SK-N-DZ (cell line): ENCODE measurements at places on chromosomes 3 and 15.
A peak's percentile ranks its signal among the peaks of the same experiment; 100 is the strongest.

DNA sequence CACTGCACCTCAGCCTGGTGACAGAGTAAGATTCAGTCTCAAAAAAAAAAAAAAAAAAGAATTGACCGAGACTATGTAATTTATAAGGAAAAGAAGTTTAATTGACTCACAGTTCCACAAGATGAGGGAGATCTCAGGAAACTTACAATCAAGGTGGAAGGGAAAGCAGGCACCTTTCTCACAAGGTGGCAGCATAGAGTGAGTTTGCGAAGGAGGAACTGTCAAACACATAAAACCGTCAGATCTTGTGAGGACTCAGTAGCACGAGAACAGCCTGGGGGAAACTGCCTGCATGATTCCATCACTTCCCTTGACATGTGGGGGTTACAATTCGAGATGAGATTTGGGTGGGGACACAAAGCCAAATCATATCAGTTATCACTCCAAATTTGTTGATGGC is 380.9 kb downstream of the EDEM1 start:
- no peak for DNase-seq

DNA sequence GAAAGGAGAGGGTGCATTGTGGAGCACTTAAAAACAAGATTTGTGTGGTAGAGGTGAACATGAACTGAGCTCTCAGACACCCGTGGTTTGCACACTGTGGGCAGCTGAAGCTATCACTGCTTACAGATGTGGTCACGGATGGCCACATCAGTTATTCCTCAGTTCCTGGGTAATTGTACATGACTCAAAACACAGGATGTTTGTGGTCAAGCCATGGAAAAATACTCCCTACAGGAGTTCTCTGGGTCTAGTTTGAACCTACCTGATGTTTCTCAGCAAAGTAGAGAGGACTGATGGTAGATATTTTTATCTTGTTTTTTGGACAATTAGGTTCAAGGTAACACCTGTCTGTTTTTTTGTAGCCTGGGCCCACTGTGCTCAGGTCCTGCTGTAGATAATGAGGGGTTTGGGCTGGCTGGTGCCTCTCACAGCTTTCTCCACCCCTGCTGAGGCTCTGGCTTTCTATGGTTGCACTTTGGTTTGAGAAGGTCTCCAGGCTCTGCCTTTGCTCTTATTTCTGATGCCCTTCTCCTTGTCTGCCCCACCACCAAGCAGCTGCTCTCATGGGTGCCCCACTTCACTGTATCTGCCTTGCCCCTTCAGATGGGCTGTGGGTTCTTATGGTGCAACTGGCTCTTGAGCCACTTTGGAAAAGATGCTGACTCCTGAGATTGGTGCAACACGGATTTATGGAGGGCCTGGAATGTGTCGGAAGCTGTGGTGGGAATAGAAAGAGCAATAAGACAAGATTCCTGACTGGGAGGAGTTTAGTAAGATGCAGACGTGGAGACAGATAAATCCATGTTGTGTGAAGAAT is 40.1 kb downstream of the CDCP1 start:
- DNase-seq: no peak

DNA sequence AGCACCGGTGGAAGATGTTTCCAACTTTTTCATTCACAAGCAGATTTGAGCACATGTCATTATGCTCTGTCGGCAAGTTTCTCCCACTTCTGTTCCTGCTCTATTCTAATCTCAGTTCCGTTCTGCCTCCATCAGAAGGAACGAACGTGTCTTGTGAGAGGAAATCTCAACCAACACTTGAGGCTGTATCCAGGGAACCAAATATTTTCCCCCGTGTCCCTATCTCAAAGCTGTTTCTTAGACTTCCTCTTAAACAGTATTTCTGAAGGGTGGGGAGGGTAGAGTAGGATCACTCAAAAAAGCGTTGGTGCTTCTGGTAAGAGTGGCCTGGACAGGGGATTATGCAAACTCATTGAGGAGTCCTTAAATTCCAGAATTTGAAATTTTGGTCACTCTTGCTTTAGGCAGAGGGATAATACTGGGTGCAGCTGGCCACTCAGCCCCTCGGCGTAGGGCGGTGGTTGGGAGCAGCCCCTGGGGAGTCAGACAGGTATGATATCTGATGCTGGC is 54.9 kb downstream of the FRMD4B start:
- no peak for DNase-seq

DNA sequence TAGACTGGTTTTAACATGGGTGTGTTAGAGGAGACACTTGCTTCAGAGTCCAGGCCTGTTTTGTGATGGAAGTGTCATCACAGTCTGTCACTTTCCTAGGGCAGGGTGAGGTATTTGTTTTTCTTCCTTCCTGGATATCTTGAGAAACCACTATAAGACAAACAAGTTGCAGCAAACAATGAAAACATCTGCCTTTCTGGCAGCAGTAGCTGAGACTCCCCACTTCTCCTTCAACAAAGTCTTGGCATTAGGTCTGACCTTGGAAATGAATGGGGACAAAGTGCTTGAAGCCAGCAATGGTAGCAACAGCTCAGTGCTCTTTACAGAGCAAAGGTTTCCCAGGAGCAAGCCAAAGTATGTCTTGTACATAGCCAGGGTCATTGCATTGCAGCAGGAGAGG is 64.6 kb downstream of the CD200 start:
- no peak for DNase-seq

- DNase-seq: no peak
Measured at GRCh38 chr3:6509576-6509975, 351.3 kb upstream of the GRM7 start.

- DNase-seq: no peak
Measured at GRCh38 chr3:5275529-5275928, 88.0 kb downstream of the EDEM1 start.

- no peak for DNase-seq
Measured at GRCh38 chr15:50162969-50163718, 18.9 kb upstream of the SLC27A2 start.

- DNase-seq: no peak
Measured at GRCh38 chr3:84108442-84108971, 850.3 kb upstream of the CADM2 start.

- DNase-seq: no peak
Measured at GRCh38 chr3:157632075-157632474, 128.9 kb upstream of the VEPH1 start.

GRCh38 chr15:30929982-30930381 is 26.3 kb downstream of the FAN1 start:
- no peak for DNase-seq

DNA sequence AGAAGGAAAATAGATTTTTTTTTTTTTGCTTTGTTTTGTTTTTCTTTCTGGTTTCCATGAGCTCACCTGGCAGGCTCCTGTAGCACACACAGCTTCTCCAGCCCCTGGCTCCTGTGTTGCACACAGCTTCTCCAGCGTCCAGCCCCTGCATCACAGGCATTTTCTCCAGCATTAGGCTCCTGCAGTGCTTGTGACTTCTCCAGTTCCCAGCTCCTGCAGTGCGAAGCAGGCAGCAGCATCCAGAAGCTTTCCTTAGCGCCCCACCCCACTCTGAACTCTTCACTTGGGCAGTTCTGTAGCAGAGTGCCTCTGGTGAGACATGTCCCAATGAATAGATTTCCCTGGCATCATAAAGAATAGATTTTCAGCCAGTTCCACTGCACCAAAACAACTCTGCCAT is 5.5 kb upstream of the CCDC39 start:
- no peak for DNase-seq

DNA sequence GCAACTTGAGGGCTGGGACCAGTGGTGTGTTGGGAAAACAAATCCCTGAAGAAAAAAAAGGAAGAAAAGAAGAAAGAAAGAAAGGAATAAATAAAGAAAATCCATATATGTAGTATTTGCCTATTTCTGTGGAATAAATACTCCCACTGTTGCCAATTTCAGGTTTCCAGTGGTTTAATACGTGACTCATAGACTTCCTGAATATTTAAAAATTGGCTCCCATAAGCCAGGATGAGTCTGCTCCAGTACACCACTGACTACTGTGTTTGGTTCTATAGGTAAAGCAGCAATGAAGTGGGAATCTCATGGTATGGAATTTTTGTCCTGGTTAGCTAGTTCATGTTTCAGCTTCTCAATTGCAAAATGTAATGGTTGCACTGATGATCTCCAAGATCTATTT is 31.6 kb downstream of the PYDC2 start:
- no peak for DNase-seq

DNA sequence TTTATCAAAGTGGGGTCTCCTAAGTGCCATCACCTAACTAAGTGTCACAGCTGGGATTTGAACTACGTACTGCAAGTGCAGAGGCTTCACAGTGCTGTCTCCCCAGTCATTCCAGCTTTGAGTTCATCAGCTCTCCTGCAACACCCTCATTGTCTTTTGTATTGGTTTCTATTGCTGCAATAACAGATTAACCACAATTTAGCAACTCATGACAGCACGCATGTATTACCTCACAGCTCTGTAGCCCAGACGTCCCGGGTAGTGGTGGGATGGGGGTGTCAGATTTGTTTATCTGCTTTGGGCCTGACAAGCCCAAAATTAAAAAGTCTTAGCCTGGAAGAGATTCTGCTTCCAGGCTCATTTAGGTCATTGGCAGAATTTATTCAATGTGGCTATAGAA is 220.5 kb upstream of the LRRN1 start:
- DNase-seq: no peak

DNA sequence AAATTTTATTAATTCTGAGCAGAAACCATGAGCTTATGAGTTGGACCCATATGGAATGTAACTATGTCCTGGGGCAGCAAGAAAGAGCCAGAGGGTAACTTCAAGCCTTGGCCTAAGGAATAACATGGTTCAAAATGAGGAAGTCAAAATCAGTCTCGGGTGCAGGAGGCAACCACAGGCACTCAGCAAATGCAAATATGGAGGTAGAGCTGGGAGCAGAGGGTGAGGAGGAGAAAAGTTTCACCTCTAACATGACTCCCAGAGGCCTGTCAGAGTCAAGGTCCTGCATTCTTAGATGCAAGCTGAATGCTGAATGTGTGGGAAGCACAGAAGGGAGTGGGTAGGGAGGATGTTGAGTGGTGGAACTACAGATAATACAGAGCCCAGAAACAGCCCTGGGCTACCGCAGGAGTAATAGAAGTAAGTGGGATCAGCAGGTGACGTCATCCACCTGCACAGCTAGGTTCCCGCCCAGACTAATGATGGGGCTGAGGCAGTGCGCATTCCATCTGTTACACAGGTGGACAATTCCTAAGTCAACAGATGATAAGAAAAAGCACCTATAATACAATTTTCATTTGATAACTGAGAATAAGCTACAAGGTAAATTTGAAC is 279.8 kb upstream of the ARRDC4 start:
- DNase-seq: no peak

- DNase-seq: no peak
Measured at GRCh38 chr3:128727059-128727458, 1.1 kb downstream of the RAB7A start.

GRCh38 chr3:46276497-46277099 is 34.3 kb downstream of the CCR3 start:
- DNase-seq: no peak

- DNase-seq: no peak
Measured at GRCh38 chr3:16923112-16923511, 38.4 kb downstream of the PLCL2 start.

DNA sequence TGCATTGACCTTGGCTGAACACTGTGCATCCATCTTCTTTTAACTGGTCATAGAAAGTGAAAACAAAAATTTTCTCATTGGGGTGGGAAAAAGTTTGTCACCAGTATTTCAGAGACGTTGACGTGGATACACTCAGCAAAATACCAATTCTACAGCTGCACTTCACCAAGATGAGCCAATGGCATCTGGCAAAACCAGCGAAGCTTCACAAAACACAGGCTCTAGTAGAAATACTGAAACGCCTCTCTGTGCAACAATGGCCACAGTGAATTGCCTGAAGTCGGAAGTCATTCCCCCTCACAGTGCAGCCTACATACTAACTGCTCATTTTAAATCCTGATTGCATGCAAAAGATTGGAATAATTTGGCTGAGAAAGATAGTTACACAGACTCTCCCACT is 17.0 kb downstream of the PCYT1A start:
- DNase-seq: no peak

DNA sequence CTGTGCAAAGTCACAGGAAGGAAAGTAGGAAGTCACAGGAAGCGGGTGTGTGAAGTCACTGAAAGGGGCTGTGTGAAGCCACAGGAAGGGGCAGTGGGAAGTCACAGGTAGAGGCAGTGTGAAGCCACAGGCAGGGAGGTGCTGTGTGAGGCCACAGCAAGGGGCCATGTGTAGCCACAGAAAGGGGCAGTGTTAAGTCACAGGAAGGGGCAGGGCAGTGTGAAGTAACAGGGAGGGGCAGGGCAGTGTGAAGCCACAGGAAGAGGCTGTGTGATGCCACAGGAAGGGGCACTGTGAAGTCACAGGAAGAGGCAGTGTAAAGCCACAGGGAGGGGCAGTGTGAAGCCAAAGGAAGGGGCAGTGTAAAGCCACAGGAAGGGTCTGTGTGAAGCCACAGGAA is 36.5 kb downstream of the GASK1A start:
- no peak for DNase-seq

GRCh38 chr15:79849789-79850188 is 47.0 kb downstream of the MTHFS start:
- peak; percentile 19 for DNase-seq
